ENCODE measurements at places on chromosomes 13 and 19.

DNA sequence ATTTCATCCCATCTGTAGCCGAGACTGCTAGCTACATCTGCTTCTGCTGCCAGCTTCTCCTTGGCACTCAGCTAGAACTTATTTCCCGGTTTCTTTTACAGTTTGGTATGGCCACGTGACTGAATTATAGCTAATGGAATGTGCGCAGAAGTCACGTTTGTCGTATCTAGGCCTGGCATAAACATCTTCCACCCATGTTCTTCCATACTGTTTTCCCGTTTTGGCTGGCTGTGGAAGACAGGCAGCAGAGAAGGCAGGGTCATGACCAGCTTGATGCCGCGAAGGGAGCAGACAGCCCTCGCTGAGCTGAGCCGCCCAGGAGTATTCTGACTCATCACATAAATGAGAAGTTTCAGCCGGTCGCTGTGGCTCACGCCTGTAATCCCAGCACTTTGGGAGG, 186.7 kb downstream of the RFC3 start:
- no peak for DNase-seq

- no peak for DNase-seq
Measured at GRCh38 chr13:82797876-82798275, 1084.4 kb downstream of the SLITRK1 start.

DNA sequence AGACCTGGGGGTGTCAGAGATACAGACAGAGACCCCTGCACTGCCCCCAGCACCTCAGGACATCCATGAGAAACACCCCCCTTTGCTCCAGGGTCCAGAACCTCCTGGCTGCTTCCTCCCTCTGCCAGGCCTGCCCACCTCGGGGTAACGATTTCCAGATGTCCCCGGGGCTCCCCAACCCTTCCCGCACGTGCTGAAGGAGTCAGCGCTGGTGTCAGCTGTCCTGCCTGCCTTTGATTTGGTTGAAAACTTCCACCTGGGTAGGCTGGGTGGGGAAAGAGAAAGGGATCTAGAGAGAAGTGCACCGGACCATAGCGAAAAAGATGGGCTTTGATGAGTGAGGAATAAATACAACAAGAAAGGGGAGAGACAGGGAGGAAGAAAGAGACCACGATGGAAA, 1.5 kb upstream of the CGB7 start:
- DNase-seq, result no peak

DNA sequence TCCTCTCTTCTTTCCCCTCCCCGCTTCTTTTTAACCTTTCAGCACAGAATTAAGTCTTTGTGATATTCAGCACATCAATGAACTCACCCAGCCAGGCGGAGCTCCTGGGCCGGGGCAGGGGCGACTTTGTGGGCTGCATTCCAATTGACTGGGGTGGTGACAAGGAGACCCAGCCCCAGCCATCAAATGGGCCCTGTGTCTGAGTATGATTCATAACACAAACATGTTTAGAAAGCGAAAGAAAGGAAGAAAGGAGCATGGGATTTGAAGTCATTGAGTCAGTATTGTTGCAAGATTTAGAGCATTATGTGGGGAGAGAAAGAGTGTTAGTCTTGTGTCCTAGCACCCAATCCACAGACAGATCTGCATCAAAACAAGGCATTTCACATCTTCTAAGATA, 185.3 kb downstream of the LHFPL6 start:
- DNase-seq, result no peak
